RKO (cell line): ENCODE measurements at places on chromosomes 6 and 20.

- peak; percentile 74 for DNase-seq
Observed at GRCh38 chr6:149963212-149963461, 606 bp upstream of the ULBP1 start.

DNA sequence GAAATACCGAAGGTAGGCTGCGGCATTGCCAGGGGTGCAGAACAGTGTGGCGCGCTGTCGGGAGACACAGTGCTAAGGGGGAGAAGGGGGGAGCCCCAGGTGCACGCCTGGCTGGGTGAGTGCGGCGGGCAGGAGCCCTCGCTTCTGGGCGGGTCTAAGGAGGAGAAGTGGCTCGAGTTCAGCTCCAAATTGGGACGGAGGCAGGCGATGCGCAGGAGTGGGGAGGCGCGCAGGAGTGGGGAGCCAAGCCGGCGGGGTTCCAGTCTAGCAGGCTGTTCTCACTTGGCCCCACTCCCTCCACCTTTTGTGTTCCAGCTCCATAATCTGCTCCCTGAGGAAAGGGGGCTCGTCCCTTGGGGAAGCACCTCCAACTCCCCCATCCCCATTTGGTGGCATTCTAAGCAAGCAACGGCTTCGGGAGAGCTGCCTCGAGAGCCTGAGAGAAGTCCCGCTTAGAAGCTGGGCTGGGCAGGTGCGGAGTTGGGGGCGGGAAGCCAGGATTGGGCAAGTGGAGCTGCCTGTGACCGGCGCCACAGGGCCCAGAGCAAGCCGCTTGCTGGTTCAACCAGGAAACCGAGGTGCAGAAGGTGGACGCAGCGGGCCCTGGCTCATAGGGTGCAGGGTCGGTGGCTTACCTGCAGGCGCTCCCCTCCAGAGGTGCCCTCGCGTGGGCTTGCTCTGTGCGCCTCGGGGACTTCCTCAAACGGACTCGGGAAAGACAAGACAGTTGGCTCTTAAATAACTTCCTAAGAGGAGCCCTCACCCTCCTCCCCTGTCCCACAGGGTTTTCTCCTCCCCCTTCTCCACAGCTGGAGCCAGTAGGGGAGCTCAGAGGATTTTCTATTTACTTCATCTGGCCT lies at the start of gene F13A1:
Gene F13A1 (minus strand): TSS at position 711 of the 860 bp plus-strand sequence. CDS start 1,998 bp downstream, outside the sequence.
- DNase-seq, result no peak

DNA sequence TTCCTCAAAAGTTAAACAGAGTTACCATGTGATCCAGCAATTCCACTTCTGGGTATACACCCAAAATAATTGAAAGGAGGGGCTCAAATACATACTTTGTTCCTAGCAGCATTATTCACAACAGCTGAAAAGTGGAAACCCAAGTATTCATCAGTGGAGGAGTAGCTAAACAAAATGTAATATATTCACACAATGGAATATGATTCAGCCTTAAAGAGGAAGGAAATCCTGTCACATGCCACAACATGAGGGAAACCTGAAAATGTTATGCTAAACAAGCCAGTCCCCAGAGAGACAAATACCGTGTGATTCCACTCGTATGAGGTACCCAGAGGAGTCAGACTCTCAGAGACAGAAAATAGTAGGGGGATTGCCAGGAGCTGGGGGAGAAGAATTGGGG lies 44.5 kb downstream of the PXDC1 start:
- no peak for DNase-seq

GRCh38 chr6:13733178-13733887 lies 21.7 kb upstream of the RANBP9 start:
- DNase-seq, result no peak

DNA sequence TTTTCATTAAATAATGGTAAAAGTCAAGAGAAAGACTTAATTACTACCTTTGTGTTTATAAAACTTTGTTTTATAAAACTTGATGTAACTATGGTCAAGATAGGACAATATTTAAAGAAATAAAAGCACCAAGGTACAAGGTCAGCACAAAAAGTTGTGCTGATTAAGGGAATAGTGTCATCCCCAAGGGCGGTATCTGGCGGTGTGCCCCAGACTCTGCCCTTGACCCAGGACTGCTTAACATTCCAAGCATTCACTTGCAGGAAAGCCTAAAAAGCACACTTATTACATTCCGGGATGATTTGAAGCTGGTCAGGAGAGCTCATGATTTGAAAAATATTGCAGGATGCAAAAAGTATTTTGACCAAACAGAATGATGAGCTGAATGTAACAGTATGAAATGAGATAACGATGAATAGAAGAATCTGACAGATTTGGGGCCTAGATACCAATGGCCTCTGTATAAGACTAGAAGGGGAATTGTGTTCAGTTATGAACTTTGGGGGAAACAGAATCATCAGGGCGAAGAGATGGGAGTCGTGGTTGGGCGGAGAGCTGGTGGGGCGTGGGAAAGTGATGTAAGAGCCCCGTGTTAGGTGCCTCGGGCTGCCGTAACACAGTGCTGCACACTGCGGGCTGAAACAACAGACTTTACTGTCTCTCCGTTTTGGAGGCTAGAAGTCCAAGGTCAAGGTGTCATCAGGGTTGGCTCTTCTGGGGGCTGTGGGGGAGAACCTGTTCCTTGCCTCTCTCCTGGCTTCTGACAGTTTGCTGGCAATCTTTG lies 77.2 kb downstream of the CDC5L start:
- no peak for DNase-seq

DNA sequence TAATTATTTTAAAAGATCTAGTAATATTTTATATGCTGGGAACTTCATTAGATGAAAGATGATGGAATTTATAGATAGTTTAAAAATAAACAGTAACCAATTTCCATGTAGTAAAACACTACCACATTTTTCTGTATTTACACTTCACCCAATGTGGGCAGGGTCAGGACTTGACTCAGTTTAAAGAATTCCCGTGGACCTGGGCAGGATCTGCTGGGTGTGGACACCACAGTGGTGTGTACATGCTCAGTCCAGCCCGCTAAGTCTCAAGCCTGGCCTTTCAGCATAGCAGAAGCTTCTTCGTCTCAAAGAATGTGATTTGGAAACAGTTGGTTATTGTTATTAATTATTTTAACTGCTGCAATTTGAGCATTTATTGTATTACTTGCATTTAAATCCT lies 364.2 kb downstream of the SYNE1 start:
- no peak for DNase-seq

- no peak for DNase-seq
Observed at GRCh38 chr20:39532205-39532604, 570.1 kb downstream of the DHX35 start.

DNA sequence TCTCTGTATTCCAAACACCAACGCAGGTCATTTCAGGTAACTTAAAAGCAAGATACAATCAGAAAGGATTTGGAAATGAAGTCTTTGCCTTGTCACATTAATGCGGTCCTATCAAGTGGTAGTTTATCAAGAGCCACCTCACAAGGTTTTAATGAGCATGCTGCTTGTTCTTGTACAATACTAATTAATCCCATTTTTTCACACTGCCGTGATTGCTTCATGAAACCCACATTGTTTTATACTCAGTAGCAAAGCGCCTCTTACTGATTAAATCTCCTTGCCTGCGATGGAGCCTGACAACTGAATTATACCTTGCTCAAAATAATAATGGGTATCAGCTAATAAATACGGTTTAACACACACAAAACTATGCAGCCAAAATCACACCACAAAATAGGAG lies 234.1 kb upstream of the TSHZ2 start:
- no peak for DNase-seq

GRCh38 chr20:48414786-48415185 lies 413.0 kb downstream of the PREX1 start:
- DNase-seq, result peak; percentile 9

DNA sequence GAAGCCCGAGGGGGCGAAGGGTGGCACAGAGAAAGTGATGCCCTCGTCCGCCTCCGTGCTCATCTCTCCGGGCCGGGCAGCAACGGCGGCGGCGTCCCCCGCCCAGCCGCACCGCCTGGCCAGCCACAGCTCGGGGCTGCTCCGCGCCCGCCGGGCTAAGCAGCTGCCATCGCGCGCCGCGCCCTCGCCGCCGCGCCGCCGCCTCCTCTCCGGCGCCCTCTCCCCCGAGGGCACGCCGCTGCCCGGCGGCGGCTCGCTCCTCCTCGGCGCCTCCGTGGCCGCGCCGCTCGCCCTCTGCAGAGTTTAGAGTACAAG lies 225 bp downstream of the MAP3K5 start:
- DNase-seq, result no peak

- no peak for DNase-seq
Observed at GRCh38 chr6:33613146-33613794, 7.9 kb upstream of the ITPR3 start.

GRCh38 chr6:25192590-25193459 lies 86.3 kb upstream of the CARMIL1 start:
- DNase-seq, result peak; percentile 29
